ENCODE measurements at places on chromosomes 4 and X. TPM values are rescaled to one million over a fixed set of nuclear protein-coding genes. Genes with fewer than 3 reads are reported as not detected.

MAP7D3 gene
- 2.9 TPM for polyA plus RNA-seq

NEUROG2 gene
- polyA plus RNA-seq = not detected

DNA sequence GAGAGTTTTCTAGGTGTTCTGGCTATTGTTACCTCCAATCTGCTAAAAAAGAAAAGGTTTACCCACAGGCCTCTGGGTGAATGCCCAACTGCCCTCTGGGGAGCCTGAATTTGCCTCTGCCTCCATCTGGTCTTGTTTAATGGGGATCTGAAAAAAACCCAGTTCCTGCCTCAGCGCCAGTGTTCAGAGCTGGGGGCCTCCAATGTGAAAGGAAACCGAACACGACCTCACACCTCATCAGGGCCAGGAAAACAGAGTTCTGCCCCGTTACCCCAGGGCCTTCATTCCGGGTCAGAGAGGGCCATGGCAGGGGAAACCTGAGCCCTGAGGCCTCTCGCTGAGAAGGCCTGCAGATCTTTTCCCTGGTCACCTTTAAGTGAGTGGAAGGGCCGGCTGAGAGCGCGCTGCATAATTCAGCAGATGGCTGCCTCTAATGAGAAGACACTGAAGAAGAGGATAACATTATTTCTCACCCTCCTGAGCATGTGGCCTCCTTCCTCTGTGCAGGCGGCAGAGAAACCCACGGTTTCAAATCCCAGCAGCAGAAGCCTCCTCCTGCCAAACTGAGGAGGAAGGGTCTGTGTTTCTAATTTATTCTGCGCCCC, 6.8 kb downstream of the SEPTIN6 start:
- no peak for DNase-seq

DNA sequence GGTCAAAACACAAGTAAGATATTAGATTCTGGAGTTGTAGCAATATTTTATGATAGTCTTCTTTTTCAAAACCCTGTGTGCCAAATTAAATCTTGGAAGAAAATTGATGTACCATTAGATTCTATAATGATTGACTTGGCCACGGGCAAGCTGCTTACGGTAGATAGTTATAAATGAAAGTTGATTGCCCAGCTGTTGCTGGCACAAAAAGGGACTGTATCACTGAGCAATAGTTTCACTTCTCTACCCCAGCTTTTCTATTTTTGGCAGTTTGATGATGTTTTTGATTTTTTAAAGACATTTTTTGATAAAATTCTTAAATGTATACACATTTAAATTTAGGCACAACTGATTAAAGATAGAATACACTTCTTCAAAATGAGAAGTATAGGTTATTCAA, 333.3 kb downstream of the TRAM1L1 start:
- DNase-seq = no peak

DNA sequence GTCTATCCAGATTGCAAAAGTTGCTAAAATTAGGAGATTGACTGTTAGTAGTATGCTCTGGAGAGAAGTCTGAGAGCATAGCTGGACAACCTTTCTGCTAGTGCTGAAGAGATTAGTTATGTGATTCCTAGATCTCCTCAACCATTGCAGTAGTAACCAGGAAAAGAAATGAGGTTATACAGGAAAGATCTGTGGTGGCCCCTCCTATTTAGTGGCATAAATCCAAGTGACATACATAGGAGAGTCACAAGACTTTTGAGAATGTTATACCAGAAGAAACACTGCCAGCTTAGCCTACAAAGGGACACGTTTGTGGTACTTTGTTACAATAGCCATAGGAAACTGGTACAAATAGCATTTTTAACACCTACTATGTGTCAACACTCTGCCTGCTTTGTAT, 105.2 kb downstream of the ATP10D start:
- DNase-seq = no peak

DNA sequence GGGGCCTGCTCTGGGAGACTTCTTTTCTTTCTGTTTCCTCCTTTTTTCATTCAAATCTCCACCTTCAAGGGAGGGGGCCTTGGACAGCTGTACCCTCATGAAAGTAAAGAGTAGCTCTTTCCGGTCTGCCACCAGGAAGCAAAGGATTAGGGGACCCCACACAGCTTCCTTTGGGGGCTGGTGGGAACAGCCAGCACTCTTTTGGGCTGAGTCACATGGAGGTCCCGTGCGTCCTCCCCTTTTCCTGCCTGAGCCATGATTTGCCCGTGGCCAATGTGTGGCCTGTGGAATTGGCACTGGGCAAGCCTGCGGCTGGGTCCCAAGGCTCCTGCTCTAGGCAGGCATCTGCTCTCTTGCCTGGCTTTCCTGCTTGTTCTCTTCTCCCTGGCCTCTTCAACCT, 65.5 kb downstream of the FHDC1 start:
- DNase-seq = no peak

All from CD14-positive monocyte (primary cell).